ENCODE measurements at places on chromosomes 7 and 10.

- no peak for DNase-seq
Measured at GRCh38 chr7:157255201-157255606, 81.6 kb upstream of the DNAJB6 start.

GRCh38 chr7:95199779-95200558, 124.4 kb downstream of the PON1 start:
- peak; percentile 54 for DNase-seq

GRCh38 chr10:30502266-30503060, 68.5 kb downstream of the MAP3K8 start:
- DNase-seq: peak; percentile 19

DNA sequence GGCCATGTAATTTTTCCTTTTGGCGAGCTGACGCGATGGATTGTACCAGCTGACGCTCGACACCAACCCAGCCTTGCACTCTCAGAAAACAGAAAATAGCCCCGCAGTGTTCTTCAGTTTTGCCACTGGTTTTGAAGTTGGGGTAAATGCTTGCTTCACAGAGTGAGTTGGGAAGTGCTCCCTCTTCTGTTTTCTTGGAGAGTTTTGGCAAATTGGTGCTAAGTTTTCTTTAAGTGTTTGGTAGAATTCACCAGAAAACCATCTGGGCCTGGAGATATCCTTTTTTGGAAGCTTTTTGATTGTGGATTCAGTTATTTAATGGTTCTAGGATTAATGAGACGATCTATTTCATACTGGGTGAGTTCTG, 252.8 kb downstream of the ELFN1 start:
- peak; percentile 49 for DNase-seq

- DNase-seq: no peak
Measured at GRCh38 chr7:124074007-124074406, 41.1 kb upstream of the TMEM229A start.

GRCh38 chr10:119221666-119222065, 14.3 kb downstream of the GRK5 start:
- no peak for DNase-seq

DNA sequence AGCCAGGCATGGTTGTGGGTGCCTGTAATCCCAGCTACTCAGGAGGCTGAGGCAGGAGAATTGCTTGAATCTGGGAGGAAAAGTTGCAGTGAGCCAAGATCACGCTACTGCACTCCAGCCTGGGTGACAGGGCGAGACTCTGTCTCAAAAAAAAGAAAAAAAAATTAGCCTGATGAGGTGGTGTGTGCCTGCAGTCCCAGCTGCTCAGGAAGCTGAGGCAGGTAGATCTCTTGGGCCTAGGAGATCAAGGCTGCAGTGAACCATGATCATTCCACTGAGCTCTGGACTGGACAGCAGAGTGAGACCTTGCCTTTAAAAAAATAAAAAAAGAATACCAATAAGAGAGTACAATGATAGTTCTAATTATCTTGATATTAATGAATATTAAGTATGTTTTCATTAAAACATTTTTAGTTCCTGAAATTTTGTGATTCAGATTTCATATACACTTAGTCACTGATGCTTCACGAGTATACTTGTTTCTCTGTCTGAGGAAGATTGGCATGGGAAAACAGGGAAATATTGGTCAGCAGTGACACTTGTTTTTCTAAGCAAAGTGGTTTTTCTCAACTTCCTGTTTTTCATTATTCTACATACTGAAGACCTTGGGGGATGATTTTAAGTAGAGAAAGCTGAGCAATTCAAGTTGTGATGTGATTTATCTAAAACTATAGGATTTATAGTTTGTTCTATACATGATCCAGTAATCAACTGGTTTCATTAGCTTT, 76.8 kb downstream of the ADK start:
- peak; percentile 55 for DNase-seq

DNA sequence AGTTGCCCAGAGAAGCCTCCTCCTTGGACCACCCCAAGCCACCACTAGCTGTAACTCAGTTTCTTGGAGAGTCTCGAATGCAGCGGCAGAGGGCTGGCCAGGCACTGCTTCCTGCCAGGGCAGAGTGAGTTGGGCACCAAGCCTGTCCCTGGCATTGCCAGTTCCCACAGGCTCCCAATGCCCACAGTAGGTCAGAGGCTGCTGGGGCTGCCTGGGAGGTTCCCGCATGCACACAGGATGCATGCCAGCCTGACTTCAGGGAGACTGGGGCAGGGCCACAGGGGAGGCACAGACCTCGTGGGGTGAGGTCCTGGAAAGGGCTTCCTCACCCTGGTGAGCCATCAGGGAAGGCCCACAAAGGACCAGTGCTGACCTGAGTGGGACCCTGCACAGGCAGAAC, 152.8 kb downstream of the ZNF248 start:
- no peak for DNase-seq

GRCh38 chr7:7699380-7699779, 19.0 kb downstream of the RPA3 start:
- DNase-seq: no peak

GRCh38 chr7:131642429-131642828, 86.0 kb upstream of the PODXL start:
- DNase-seq: peak; percentile 68

DNA sequence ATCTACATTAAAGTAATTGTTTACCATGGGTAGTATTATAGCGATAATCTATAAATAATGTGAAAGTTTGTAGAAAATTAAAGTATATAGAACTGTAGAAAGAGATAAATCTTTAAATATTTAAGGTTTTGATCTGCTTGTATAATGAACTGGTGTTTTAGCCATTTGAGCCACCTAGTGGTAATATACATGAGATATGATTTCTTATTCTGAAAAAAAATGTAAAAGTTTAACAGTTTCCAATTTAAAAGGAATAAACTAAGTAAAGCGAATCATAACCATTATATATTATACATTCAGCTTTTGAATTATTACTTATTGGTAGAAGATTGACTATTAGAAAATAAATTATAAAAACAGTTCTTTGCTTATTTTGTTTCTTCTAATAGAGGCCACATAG, 91.2 kb downstream of the OTUD1 start:
- DNase-seq: peak; percentile 29

- DNase-seq: peak; percentile 42
Measured at GRCh38 chr10:47340608-47341170, 7.5 kb upstream of the RBP3 start.

GRCh38 chr7:28790467-28790866, 167.7 kb downstream of the TRIL start:
- no peak for DNase-seq

- peak; percentile 92 for DNase-seq
Measured at GRCh38 chr10:44576702-44577191, 191.8 kb upstream of the CXCL12 start.

DNA sequence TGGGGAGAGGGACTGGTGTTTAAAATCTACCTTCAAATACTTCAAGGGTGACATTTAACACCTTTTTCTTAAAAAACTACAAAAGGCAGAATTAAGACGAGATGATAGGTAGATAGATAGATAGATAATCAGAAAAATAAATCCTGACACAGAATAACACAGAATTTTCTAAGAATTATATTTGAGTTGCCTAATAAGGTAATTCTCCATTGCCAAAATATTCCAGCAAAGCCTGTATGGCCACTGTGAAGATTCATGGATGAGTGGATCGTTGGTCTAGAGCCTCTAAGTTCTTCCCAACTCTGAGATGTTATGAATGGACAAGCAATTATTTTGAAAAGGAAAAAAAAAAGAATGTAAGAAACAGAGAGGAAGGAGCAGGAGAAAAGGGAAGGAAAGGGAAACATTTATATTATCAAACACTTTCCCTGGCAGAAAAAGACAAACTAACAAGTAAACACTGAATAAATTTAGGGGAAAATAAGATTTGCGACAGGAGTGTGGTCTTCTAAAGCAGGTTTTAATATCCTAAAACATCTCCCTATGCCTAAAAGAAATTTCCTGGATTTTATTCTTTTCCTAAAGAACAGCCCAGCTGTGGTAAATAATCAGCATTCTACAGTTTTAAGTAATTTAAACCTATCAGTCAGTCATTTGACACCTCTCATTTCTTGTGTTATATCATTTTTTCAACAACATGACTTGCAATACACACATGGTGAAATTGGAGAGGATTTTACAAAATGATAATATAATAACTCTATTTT, 7.5 kb upstream of the CAV2 start:
- DNase-seq: no peak

DNA sequence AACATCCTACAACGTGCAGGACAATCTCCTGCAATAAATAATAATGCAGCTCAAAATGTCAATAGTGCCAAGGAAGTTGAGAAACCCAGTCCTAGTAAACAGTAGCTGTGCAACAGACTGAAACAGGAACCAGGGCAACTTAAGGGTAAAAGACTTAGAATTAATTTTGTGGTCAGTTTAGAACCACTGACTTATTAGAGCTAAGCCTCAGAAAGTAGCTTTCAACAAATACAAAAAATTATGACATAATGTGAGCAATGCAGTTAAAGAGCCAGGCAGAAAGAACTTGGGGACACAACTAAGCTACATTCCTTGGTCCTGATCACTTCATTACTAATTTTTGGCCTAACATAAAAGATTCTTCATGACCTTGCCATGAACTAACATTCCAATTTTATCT, 195.4 kb downstream of the MACC1 start:
- DNase-seq: peak; percentile 55

DNA sequence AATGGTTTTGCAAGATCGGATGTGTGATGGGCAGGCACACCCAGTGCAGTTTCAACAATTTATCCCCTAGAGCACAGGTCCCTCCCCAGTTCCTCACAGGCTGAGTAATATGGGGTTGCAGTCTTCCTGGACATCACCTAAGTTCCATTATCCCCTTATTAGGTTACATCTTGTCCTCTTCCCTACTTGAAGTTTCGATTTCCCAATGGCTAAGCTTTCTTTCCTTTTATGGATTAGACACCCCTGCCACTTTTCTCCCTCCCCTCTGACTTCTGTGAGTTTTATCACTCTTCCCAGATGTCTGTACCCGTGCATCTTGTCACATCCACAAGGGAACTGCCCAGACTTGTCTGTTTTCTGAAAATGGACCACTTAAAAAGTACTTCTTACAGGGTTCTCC, 2.4 kb upstream of the NIPSNAP2 start:
- no peak for DNase-seq

GRCh38 chr10:4083509-4084003, 298.5 kb upstream of the KLF6 start:
- peak; percentile 71 for DNase-seq

DNA sequence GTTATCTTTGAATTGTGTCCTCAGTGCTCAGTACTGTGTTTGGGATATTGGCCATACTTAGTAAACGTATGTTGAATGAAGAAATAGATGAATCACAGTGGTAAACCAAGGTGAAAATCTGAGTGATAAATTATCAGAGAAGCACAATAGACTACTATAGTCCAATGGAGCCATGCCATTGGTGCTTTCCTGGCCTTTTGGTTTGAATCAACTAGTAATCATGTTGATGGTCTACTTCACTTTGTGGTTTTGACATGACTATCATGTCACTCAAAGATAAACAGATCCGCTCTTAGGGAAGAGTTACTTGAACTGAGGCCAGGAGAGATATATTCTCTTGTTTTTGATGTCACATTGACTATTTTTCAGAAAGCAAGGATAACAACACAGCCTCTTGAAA, 86.1 kb upstream of the IGFBP3 start:
- no peak for DNase-seq

DNA sequence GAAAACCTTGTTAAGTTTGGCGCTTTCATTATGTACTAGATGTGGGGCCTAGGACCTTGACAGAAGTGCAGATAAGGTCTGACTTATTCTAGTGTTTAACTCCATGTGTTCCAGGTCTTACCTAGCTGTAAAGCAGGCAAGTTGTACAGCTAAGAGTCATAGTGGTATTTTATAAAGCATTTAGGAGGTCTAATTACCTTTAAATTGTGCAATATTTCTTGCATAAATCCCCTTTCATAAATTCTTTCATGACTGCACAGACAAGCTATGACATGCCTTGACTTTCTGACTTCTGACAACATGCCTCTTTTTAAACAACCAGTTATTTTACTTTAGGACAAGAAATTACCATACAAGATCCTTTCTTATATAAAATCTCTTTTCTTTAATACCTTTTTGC, 151.6 kb upstream of the VSTM2A start:
- DNase-seq: no peak

- no peak for DNase-seq
Measured at GRCh38 chr10:79056361-79056735, 12.4 kb upstream of the ZMIZ1 start.

DNA sequence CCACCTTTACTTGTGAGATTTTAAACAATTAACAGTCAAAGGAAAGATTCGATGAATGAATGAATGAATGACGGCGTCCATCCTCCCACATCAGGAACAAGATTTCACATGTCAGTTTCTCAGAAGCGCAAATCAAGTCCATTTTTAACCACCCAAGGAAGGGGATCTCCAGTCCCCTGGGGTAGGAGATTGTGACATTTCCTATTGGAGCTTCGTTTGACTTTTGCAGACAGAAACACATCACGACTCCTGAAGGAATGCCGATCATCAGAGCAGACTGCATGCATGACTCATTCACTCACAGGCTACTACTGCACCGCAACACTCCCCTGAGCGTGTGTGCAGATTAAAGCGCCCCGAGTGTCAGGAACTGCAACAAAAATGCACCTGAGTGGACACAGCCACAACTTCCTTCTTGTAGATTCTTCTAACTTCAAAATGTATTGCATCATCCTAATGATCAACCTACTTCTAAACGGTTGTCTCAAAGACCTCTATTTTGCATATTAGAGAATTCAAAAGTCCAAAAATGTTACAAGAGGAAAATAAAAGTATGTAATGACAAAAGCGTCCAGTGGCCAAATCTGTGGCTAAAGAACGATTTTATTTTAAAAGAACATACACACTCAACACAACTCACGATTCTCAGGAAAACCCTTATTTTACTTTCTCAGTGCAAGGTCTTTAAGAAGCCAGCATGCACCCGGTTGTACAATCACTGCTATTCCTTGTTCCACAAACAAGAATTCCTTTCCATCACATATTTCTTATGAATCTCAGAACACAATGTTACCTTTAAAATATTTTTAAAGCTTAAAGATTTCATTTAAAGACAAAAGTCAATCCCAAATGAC, 172.6 kb downstream of the FAM107B start:
- DNase-seq: peak; percentile 73

DNA sequence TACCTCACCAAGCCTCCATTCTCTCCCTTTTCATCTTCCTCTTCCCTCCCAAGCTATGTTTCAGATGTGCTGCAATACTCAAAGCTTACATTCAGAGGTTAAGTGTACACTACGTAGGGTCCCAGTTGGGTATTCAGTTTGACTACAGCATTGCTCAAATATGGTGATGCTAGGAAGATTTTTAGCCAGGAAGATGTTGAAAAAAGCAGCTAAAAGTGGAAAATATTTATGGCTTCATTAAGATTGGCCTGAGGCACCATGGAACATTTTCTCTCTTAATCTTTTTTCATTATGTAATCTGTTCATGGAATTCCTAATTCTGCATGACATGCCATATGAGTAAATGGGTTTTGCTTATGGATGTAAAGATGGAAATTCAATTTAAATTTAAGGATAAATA, 72.0 kb upstream of the ABCB5 start:
- no peak for DNase-seq
